ENCODE measurements at places on chromosomes 5 and 9.

GRCh38 chr9:129143031-129143927 lies 32.1 kb downstream of the PTPA start:
- ATAC-seq = no peak

DNA sequence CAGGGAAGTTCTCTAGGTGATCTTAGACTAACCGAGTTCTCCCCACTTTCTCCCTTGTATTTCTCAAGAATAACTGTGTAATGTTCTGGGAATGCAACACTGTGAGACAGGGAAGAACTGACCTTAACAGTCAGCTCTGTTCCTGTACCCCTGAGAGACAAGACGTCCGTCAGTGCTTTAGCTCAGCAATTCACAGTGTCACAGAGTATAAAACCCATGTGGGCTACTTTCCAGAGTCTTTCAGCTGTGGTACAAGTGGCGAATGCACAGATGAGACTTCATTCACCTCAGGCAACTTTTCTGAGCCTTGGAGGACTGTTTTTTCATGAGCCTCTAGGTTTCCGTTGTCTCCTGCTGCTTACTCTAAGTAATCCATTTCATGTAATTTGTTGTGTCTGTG lies 458.8 kb downstream of the SPATA31D1 start:
- no peak for ATAC-seq

DNA sequence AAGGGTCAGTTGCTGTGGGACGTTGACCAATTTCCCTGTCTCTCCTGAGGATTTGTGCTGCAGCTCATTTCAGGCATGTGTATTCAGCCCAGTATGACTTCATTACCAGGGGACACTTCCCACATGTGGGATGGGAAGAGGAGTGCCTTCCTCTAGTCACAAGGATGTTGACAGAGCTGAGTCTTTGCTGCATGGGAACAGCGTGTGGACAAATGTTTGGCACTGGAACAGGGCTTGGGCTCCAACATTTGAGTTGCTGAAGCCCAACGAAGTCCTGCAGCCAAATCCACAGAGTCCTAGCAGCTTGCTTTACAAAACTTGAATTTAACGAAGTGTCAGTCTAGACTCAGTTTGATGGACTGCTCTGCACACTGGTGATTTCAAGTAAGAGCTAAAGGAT lies 283.2 kb downstream of the SH3GL2 start:
- no peak for ATAC-seq

- no peak for ATAC-seq
Measured at GRCh38 chr9:3415906-3416305, 109.9 kb downstream of the RFX3 start.

DNA sequence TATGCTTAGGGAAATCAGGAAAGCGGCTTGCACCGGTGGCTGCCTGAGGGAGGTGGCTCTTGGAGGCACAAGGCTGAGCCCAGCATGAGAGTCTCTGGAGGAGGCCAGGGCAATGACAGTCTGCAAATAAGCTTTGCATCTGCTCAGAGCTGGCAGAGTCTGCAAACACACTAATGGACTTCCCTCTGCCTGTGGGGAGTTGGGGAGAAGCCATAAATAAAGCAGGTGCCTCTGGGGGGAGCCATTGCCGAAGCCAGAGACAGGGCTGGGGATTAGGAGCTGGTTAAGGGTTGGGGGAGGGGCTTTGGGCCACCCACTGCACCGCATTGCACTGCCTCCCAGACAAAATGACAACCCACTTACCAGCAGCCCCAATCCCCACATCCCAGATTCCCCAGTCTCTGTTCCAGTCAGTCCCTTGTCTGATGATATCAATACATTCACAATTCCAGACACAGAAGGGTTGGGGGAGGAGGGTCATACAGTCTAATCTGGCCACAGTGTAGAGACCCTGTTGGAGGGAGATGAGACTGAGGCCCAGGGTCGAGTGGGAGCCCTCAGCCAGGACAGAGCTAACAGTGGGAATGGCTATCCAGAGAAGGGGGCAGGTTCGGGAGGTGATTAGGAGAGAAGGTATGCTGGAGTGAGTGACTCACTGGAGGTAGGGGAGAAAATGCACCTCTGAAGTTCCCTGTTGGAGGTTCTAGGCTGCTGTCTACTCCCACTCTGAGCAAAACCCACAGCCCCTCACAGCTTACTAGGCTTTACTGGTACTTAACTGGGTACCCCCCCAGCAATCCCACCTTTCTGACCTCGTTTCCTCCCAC lies 53.7 kb downstream of the PAX5 start:
- ATAC-seq = no peak

DNA sequence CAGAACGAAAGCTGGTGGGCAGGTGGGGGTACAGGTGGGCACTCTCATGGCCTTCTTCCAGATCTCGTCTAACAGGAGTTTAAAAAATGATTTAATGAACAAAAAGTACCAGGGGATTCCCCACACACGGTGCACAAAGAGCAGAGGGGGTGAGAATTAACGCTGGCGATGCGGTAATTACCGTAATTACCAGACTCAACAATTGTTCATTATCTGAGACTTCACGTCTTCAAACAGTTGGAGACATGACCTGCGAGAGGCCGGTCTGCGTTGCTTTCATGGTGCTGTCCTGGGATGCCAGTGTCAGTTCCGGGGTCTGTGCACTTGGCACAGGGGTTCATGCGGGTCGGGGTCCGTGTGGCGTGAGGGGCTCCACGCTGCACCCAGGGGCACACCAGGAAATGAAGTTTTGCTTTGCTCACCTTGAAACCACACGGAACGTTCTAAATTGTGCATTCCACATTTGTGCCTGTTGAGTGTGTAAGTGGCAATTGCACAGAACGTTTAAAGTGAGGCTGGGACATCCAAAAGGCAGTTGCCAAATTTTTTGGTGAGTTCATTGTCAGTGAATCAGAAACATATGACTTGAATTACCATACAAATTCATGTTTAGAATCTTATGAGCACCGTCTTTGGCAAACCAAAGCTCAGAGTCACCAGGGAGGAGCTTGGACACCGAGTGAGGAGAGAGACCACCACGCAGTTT lies 256.4 kb upstream of the IRX1 start:
- ATAC-seq = no peak

DNA sequence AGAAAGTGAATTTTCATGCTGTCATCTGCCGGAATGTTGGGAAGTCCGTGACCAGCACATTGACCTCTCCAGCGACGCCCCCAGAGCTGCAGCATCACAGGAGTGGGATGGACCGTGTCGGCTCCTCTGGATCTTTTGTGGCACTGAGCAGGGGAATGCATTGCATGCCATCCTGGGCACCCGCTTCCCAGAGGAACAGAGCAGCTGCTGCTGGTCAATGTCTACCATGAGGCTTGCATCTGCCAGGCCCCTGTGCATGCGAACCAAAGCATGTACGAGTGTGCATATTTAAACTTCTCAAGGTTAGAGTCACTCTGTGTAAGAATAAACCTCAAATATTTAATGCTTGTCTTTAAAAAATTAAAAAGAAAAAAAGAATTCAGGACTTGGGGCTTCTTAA lies 414.8 kb downstream of the GADD45G start:
- ATAC-seq = no peak

DNA sequence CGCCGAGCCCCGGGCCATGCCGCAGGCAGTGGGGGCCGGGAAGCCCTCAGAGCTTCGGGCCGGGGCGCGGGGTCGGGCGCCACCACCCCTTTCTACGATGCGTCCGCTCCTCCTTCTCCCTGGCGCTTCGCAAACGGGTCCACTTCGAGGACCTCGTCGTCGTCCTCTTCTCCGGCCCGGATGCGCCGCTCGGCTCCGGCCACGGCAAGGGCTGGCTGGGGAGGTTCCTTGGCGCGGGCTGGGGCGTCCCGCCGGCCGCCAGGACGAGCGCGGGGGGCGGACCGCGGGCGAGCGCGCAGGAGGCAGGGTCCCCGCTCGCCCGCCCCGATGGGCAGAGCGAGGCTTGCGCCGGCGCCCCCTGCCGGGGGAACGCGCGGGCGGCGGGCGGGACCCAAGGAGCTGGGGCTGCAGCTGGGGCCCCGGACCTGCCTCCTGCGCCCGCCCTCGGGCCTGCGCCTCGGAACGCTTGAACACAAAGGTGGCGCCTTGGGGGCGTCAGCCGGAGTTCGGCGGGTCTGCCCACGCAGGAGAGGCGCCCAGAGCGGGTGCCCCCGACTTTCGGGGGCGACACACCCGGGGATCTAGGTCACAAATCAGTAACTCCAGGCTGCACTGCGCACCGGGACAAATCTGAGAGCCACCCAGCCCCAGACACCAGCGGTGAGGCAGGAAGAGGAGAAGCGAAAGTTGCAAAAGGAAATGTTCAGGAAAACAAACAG lies at the start of gene ROR2:
ROR2 (minus strand) TSS at position 283 of the 719 bp plus-strand sequence.
- ATAC-seq = peak; percentile 62

DNA sequence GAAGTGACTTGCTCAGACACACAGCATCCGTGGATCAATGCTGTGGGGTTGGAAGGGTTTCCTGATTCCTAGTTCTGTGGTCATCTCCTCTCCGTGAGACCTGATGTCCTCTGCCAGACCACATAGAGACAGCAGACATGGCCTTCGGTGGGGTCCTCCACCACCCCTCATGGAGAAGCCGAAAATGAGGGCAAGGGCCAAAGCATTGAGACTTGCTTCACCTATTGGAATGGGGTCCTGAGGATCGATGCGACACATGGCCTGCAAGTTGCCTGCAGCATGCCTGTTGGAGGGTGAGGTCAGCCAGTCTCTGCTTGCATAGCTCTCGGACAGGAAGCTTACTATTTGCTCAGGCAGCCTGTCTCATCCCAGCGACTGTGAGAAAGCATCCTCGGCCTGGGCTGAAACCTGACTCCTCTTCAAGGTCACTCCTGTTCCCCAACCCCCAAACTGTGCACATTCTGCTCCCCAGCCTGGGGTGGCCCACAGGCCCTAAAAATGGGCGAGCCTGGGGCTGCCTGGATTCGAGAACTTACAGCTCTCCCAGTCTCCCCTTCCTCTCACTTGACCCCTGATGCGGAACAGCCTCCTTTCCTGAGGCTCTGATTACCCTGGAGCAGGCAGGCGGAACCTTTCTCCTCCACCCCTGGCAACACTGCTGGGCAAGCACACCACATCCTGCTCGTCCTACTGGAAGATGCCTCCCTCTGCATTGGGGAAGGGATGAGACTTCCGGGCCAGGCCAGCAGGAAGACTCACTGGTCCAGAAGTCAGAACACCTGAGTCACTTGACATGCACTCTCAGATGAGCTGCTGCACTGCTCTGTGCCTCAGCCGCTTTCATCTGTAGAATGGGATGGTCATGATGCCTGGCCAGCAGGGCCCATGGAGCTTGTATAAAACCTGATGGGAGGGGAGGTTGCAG lies 186.9 kb downstream of the RGS3 start:
- ATAC-seq = no peak

DNA sequence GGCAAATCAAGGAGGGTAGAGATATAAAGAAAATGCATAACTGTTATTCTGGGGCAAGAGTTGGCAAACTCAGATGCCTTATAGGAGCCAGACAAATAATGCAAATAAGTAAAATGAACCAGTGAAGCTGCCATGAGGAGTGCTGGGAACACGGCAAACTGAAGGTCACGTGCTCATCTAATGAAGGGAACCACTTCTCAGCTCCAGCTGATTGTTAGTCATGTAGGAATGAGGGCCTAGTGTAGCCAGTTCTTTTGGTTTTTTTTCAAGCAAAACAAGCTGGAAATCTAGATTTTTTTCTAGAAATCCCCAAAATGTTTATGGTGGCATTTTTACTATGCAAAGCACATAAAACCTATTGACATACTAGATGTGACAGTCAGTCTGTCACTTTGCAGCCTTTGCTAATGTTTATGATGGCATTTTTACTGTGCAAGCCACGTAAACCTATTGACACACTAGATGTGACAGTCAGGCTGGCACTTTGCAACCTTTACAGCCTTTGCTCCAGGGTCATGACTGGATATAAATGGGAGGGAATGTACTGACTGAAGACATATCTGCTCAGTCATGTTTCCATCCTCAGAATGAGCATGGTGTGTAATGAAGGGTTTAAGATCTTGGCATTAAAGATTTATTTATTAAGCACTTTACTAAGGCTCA lies 39.4 kb downstream of the RUSC2 start:
- ATAC-seq = no peak

GRCh38 chr5:91977579-91977978 lies 594.5 kb upstream of the ARRDC3 start:
- ATAC-seq = no peak

DNA sequence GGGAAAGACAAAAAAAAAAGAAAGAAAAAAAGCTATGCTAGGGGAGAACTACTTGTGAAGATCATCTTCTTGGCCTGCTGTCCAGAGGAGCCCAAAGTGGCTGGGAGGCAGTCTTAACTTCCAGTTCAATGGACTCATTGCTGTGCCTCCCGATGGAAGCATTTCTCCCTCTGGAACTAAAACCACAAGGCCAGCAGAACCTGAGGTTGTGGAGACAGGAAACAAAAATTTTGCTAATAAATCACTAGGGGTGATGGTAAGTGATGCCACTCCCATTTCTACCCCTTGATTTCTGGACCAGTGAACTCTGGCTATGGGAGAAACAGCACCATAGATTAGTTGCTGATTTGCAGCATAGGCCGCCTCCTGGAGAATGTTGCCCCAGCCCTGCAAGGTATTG lies 123.4 kb upstream of the NFIL3 start:
- no peak for ATAC-seq

DNA sequence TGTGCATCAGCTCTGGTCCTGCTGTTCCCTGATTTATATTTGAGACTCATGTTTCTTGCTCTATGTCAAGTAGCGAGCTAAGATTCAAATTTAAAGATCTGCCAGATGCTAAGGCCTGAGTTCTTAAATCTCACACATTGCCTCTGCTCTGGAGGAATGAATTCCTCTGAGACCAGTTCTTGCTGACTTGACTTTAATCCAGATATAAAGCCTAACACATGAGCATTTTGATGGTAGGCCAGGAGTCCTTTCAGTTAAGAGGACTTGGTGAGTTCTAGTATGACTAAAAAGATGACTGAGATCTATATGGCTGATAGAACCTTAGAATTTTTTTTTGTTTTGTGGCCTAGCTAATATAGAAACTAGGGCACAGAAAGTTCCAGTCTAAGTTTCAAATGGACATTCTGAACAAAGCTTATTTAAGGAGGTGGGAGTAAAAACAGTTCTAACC lies 1.3 kb upstream of the INIP start:
- ATAC-seq = no peak

DNA sequence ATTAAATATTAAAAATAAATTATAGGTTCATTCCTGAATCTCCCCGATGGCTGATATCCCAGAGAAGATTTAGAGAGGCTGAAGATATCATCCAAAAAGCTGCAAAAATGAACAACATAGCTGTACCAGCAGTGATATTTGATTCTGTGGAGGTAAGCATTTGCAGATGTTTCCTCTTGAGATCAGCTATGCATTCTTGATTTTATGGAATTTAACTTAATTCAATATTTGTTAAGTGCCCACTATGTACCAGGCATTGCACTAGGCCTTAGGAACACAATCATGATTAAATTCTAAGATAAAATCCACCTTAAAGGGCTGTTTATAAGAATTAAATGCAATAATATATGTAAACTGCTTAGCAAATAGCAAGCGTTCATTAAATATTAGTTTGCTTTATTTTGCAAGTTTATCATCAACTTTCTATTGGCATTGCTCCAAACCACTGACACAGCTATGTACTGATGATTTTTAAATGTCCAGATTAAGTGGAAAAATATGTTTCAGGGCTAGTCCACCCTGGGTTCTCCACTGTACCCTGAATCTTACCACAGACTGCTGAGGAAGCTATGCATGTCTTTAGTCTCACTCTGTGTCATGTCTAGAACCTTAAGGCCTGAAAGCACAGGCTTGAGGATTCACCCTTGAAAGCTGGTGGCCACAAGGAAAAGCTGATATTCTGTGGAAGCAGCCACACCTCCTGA lies 33.2 kb downstream of the SLC22A4 start:
- no peak for ATAC-seq
